ENCODE measurements at places on chromosomes 7 and 10.

GRCh38 chr10:15189133-15189885, 20.8 kb upstream of the NMT2 start:
- no peak for DNase-seq

DNA sequence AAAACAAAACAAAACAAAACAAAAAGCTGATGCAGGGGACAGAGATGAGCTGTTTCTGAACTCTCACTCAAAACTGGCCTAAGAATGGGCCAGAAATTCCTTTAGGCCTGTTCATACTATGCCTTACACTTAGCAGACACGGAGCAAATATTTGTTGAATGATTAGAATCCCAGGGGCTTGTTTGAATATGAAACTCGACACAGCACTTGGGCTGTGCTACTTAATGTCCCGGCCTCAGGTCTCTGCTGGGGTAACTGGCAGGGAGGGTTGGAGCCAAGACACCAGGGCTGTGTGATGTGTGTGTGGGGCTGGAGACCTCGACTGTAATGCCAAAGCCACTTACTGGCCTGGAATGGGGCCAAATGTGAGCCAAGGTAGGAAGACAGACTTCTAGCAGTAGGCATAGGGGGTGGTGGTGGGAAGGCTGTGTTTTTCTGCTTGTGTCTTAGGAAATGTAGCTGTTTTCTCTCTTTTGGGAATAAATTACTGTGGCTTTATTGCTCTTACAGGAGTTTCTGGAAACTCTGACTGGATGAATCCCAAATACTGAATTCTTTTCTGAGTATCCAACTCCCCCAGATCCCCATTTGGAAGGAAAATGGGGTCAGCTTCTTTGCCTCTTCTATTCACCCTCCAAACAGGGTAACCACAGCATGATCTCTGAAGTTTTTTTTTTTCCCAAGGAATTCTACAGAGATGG, 66.7 kb downstream of the EMX2 start:
- no peak for DNase-seq

DNA sequence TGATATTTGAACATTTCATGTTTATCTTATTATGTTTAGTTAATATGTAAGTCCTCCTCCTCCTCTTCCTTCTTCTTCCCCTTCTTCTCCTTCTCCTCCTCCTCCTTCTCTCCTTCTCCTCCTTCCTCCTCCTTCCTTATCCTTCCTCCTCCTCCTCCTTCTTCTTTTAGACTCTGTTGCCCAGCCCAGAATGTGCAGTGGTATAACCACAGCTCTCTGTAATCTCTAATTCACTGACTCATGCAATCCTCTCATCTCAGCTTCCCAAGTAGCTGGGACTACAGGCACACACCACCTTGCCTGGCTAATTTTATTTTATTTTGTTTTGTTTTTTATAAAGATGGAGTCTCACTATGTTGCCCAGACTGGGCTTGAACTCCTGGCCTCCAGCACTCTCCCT, 83.4 kb upstream of the ODAD2 start:
- no peak for DNase-seq

DNA sequence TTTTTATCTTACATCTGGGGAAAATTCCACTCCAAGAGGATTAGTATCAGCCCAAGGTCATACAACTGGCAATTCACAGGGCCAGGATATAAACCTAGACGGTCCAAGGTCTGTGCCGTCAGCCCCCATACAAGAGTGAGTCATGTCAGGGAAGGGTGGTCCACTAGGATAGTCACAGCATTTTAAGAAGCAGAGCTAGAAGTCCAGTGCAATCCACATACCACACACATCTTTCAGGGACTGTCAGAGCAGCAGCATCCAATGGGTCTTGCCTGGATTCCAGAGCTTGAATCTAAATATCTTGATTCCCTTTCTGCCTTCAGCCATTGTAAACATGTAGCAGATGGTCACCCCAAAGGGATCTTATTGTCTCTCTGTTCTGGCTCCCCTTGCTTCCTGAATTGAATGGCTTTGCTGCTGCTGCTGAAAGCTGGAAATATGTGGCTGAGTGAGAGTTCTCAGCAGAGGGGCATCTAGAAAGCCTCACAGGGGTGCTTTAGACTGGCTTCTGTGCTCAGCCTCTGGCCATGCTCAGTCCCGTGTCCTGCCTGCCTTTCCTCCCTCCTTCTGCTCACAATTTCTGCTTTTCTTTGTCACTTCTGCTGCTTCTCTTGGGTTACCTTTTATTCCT, 9.9 kb upstream of the OR6V1 start:
- DNase-seq, result no peak

Measured in NCI-H510A treated with DMSO at 0.1 percent for 48 hours (cell line).